ENCODE measurements at places on chromosomes 13 and 19.
A peak's percentile ranks its signal among the peaks of the same experiment; 100 is the strongest.

GRCh38 chr13:64551755-64552154, 2678.4 kb downstream of the PCDH9 start:
- DNase-seq = no peak

DNA sequence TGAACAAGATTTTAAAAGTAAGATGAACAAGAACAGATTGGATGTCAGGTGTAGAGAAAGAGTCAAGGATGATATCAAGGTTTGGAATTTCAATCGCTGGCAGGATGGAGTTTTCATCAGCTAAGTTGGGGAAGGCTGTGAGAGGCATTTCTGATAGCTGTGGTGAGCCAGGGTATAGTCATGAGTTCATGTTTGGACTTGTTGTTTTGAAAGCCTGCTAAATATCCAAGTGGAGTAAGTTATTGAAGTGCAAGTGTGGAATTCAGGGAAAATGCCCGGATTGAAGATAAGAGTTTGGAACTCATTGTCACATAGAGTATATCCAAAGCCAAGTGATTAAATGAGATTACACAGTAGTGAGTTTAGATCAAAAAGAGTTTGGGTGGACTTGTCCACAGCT, 11.0 kb upstream of the EPSTI1 start:
- DNase-seq = no peak

GRCh38 chr19:10074153-10074552, 12.0 kb upstream of the SHFL start:
- DNase-seq = no peak

DNA sequence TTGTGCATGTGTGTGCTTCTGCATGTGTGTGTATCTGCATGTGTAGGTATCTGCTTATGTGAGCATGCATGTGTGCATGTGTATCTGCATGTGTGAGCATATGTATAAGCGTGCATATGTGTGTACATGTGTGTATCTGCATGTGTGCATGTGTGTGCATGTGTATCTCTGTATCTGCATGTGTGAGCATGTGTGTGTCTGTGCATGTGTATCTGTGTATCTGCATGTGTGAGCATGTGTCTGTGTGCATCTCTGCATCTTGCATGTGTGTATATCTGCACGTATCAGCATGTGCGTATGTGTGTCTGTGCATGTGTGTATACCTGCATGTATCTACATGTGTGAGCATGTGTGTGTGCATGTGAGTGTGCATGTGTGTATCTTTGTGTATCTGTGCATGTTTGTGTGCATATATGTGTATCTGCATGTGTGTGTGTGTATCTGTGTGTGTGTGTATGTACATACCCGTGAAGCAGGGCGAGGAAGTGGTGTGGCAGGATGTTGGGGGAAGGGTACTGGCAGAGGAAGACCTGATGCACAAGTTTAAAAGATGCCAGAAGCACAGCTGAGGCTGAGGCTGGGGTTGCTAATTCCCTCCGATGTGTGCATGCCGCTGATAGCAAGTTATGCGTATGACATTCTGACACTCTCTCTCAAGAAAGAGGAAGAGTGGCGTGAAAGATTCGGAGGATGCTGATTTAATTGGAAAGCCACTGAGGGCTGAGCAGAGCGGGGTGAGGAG, 64.2 kb downstream of the TEX29 start:
- no peak for DNase-seq

- DNase-seq = peak; percentile 69
Observed at GRCh38 chr19:18895038-18895823, 727 bp downstream of the CERS1 start.

DNA sequence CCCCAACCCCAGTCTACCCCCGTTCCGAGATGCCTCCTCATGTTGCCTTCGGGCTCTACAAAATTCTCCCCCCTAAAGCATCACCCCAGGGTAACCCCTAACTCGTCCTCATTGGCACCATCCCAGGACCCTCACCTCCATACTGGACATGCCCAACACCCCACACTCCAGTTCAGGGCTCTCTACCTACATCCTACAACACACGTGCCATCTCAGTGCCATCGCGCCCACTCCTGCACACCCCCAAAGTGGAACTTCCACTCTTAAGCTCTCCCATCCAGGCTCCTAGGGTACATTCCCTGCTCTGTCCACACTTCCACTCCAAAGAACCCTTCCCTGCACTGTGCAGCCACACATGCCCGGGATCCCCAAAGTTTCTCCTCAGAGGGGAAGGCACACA, 827 bp upstream of the FKRP start:
- DNase-seq = no peak

DNA sequence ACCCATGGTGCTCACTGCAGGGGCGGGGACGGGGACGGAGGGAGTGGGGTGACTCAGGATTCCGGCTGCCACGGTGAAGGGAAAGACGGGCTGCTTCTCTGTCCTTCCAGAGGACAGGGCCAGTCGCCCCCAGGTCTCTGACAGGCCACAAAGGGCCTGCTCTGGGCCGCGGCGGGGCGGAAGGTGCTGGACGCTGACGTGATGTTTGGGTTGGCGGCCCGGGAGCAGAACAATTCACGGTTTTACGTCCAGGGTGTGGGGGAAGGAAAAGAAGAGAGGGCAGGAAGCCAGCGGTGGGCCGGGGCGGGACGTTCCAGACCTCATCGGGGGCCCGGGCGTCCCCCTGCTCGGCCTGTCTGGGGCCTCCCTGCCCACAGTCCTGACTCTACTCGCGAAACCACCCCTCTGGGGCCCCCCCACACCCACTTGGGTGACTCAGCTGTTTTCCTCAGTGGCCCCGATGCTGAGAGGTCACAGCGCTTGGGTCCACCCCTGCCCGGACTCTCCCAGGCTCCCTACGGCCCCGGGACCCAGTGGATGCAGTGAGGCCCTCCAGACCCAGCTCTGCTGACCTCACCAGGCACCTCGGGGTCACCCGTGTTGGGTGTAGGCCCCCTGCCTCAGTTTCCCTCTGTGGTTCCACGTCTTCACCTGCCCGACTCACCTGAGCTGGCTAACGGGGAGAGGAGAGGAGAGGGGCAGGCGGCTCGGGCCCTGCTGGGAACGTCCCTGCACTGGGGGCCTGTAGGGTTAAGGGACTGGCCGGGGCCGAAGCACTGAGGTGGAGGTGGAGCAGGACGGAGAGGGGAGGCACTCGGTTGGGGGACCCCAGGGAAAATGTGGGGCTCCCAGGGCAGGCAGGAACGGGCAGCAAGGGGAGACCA, 29.2 kb downstream of the PIP5K1C start:
- no peak for DNase-seq

- DNase-seq = no peak
Observed at GRCh38 chr19:19267305-19267704, 5.8 kb downstream of the TM6SF2 start.

DNA sequence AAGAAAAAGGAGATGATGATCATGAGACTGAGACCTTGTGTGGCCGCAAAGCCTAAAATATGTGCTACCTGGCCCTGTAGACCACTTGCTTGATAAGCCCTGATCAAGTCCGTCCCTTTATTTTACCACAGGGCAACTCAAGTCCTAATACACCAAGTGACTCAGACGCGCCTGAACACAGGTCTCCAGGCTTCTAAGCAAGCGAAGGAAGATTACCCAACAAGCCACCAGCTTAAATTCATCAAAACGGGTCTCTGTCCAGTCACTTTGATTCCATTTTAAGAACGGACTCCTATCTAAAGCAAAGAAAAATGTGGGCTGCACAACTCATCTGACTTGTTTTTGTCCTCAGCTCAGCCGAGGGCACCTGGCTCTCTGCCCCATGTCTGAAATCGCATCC, 26.8 kb downstream of the SLC7A1 start:
- DNase-seq = no peak

- no peak for DNase-seq
Observed at GRCh38 chr13:71137101-71137500, 729.9 kb downstream of the DACH1 start.

All from neural crest cell (in vitro differentiated cells).